ENCODE measurements at places on chromosomes 3 and 15.

GRCh38 chr15:63347074-63347857 is 34.4 kb downstream of the CA12 start:
- no peak for DNase-seq

GRCh38 chr3:24043168-24043567 is 98.1 kb downstream of the NR1D2 start:
- DNase-seq = no peak

GRCh38 chr15:37691911-37692310 is 242.5 kb upstream of the TMCO5A start:
- DNase-seq = no peak

DNA sequence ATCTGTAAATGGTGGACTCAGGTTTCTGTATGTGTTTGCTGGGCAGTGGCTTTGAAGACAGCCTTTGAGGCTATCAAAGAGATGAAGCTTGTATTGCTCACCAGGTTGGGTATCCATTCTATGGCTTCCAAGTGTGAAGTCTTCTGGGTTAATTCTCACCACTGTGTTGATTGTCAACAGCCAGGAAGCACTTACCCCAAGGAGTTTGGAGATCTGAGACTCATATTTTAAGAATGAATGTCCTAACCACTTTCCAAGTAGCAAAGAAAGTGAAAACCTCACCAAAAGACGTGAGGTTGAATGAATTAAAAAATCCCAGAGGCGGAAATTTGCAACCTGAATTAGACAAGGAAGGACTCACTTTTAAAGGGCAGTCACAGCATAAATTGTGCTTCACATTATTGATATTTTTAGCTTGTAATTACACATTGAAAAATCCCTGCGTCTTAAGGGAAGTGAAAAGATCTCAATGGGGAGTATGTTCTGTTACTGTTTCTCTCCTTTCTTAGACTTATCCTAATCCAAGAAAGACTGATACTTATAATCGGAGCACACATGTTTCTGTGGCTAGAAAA is 304.0 kb upstream of the TPRG1 start:
- DNase-seq = no peak

- DNase-seq = no peak
Observed at GRCh38 chr15:81280696-81281455, 43.1 kb downstream of the STARD5 start.

- no peak for DNase-seq
Observed at GRCh38 chr3:11641683-11642430, 1.9 kb downstream of the VGLL4 start.

DNA sequence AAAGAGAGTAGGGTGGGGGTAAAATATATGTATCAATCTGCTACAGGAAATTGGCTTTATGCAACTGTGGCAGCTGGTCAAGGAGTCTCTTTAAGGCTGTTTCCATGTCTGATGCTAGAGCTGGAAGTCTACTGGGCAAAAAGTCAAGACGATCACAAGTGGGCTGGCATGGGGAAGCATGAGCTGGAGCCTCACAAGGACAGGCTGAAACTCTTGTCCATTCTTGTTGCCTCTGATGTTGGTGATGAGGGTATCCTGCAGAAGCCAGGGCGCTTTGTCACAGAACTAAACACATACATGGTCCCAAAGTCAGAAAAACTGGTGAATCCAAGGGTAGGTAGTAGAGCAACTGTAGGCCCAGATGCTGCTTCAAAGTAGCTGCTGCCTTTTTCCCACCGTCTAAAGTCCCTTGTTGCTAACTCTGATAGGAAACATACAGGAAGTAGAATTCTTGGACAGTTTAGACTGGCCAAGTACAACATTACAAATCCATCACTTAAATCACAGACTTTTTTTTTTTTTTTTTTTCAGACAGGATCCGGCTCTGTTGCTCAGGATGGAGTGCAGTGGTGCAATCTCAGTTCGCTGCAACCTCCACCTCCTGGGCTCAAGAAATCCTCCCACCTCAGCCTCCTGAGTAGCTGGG is 54.2 kb downstream of the RPL39L start:
- DNase-seq = no peak

GRCh38 chr3:11445883-11446282 is 173.7 kb downstream of the ATG7 start:
- no peak for DNase-seq

DNA sequence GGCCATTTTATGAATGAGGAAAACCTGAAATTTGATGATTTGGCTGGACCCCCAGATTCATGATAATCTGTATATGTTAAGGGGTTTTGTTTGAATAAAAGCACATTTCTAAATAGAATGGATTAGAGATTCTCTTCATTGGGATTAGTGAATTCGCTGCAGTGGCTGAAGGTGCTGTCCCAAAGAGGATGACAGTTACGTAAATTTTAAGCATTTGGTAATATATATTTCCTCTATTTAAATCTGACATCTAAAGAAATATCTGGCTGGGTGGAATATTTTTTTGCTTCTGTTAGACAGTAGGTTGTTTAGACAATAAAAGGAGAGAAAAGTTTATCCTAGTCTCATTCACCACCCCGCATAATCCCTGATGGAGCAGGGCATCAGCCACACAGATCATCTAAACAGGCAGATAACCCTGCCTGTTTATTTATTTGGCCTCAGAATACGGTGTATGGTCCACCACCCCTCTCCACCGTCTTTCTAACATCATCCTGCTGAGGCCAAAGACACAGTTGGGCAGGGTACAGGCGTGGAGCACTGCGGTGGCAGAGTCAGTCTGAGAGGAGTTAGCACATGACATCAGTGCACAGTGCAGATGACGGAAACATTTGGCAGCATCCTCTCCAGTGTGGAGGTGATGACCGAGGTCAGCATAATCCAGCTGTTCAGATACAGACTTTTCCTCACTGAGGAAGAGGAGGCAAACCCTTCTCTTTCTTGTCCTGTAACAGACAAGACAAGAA is 20.4 kb upstream of the NFKBIZ start:
- DNase-seq = no peak

DNA sequence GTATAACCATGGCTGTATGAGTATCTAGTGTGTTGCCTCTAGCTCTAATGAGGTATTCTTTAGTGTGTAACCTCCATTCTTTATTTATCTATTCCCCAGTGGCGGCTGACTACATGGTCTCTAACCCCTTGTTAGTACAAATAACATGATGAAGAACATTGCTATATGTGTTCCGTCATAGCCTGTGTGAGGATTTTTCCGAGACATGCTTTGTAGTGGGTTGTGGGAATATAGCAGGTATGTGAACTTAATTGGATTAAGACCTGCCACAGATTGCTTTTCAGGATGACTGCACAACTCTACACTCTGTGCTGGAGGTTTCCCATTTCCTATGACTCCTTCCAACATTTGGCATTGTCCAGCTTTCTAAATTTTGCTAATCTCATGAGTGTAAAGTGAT is 563.4 kb downstream of the ROBO1 start:
- DNase-seq = no peak

GRCh38 chr3:195203606-195204005 is 67.4 kb downstream of the XXYLT1 start:
- DNase-seq = peak; percentile 15

- peak; percentile 43 for DNase-seq
Observed at GRCh38 chr15:76994971-76995945, at the start of gene PSTPIP1. PSTPIP1 (plus strand) TSS chr15:76995126; CDS start chr15:76995574, 448 bp downstream.

DNA sequence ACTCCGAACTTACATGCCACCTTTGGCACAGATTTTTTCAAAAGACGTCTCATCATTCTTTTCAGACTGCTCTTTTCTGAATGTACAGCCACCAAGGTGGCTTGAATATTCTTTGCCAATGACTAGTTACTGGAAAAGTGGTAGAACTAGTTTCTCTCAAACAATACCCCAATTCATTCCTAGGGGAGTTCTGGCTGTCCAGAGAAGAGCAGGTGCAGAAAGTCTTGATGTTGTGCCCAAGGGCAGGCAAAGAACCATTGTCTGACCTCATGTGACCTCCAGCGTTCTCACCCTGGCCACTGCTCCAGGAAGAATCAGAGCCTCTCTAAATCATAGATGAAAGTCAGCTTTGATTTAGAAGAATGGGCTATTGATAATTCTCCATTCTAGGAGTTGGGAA is 5.5 kb downstream of the LMOD3 start:
- no peak for DNase-seq
